Ovary (tissue), 10 donors: ENCODE measurements at places on chromosomes 12 and 14.

GRCh38 chr12:2805143-2805520 lies 7.3 kb upstream of the ITFG2 start:
- no peak for DNase-seq

GRCh38 chr14:42869681-42870080 lies 1263.0 kb downstream of the LRFN5 start:
- no peak for DNase-seq

DNA sequence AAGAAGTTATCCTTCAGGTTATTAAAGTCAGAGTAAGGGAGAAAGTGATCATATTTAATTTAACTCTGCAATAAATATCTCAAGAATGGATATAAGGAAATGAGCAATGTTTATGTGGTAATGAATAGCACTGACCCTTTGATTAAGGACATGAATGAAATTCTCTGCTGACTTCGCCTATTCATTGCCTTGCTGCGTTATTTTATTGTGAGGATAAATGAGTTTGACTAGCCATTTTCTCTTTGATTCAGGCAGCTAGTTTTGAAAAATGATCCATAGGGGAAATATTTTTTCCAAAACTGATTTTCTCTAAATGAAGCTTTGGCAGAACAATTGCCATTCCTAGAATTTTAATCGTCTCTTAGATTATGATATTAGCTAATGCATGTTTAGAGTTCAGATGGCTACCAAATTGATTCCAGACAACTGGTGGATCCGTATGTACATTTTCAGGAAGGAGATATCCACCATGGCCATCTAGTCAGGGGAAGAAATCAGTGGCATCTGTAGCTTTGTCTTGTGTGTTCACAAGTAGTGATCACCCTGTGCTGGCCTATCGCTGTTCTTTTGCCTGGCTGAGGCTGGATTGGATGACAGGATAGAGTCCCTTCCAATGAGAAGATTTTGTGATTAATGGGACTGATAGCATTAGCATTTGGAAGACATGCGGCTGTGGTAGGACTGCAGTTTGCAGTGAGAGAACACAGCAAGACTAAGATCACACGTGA lies 302.3 kb upstream of the RGS6 start:
- no peak for DNase-seq

- DNase-seq = no peak
Observed at GRCh38 chr14:61160798-61161197, 120.3 kb downstream of the TMEM30B start.

DNA sequence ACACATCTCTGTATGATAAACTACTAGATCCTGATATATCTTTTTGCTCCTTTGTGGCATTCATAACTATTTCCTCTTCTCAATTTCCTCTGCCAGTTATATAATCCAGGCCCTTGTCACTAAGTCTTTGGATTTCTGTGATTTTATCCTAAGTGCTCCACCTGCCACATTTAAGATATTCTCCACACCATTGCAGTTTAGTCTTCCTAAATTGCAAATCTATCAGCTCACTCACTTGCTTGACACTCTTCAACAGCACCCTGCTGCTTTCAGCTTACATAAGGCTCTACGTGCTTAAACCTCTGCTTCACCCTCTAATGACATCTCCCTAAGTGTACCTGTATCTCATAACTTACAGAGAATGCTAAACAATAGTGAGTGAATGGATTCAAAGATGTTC lies 1032.2 kb upstream of the SEL1L start:
- no peak for DNase-seq

DNA sequence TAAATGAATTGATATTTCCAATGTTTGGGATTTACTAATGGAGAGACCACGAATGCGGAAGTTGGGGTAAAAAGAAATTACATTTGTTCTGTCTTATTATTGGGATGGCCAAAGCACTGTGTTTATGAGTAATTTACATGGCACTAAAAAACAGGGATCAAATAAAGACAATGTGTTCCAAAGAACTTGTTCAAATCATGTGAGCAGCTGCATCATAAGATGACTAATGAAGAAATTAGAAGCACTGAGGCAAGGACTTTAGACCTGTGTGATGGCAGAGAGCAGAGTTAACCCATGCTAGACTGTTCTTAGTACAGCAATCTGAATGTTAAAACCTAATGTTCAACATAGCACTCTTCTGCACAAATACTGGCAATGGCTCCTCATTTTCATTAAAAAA lies 34.3 kb upstream of the DCN start:
- DNase-seq = no peak

GRCh38 chr12:102917026-102917787 lies at the start of gene PAH:
Gene PAH (minus strand): TSS chr12:102917244. CDS start chr12:102917130, 114 bp downstream.
- DNase-seq = no peak

- DNase-seq = peak; percentile 32
Observed at GRCh38 chr12:7113389-7113871, 4.4 kb upstream of the C1RL start.

GRCh38 chr12:124420996-124421674 lies 126.2 kb downstream of the RFLNA start:
- no peak for DNase-seq

DNA sequence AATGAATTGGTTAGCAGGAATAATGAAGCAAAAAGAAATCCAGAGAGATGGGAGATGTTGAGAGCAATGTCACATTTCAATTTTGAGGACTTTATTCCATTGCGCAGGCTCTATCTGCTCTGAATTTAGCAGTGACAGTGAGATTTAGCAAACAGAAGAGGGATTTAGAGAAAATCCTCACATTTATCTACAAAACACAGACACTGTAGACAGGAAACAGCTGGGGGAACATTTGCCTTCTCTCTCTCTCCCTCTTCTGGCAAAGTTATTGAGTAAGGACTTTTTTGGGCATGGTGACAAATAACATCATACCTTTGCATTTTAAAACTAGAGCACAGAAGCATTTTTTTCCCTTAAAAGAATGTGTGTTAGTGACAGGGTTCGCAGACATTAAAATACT lies at the start of gene IGF1:
TSS of gene IGF1 (minus strand) at position 158 of the 400 bp plus-strand sequence. CDS start 182 bp downstream, outside the sequence.
- DNase-seq = peak; percentile 23

- DNase-seq = no peak
Observed at GRCh38 chr14:69951935-69952334, 72.7 kb downstream of the SMOC1 start.

- no peak for DNase-seq
Observed at GRCh38 chr12:33226671-33227070, 212.9 kb downstream of the SYT10 start.

DNA sequence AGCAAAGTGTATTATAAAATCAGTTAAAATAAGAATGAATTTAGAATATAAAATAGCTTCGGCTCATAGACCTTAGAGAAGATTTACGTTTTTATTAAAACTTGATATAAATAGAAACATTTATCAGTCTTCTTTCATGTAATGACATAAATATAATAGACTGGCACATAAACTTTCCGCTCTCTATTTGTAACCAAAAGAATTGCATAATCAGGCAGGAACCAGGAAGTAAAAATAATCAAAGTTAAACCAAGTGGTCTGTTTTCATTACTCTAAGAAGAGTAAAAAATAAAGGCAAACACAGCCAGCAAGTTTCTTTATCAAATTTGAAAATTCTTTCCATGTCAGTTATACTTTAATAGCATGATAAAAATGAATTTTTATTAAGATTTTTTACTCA lies 46.3 kb upstream of the ATP2A2 start:
- DNase-seq = no peak

DNA sequence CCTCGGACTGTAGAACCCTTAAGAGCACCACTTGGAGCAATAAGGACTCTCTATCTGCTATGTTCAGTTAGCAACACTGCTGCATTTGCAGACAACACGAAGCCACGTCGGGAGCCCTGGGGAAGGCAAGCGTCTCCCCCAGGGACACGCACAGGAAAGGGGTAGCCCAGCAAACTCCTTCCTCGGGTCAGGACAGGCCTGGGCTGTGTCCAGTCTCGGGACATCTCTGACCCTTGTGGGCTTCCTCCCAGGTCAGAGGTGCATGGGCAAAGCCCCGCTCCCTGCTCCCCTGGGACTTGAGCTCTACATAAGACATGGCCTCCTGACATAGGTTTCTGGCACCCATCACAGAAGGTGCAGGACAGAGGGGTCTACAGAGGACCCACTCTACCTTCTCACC lies 119.5 kb downstream of the PIWIL1 start:
- DNase-seq = no peak

DNA sequence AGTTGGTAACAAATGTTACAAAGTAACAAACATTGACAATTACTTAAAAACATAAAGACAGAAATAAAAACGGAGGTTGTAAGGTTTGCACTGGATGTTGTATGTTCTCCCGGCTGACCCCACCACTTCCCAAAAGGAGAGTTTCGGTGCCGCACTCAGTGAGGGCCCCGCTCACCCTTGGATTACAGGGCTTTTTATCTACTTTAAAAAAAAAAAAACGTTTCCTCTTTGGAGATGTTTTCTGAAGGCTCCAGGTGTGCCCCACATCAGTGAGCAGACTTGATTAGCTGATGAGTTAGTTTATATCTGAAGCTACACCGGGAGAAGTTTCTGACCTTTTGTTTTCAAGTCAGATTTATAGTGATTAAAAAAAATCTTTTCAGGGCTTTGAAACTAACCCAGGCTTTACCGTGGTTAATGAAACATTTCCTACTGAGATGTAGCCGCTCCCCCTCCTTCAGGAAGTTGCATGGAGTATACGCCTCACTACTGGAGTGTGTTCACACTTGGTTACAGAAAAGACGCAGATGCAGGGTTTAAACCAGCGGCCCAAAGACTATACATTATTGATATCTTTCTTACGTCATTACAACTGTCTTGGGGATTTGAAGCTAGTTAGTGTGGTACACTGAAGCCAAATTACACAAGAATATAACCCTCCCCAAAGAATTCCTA lies 38.0 kb upstream of the BCL7A start:
- DNase-seq = no peak

GRCh38 chr14:33943096-33943883 lies 7.6 kb downstream of the EGLN3 start:
- no peak for DNase-seq

GRCh38 chr12:124403273-124403672 lies 108.4 kb downstream of the RFLNA start:
- no peak for DNase-seq

DNA sequence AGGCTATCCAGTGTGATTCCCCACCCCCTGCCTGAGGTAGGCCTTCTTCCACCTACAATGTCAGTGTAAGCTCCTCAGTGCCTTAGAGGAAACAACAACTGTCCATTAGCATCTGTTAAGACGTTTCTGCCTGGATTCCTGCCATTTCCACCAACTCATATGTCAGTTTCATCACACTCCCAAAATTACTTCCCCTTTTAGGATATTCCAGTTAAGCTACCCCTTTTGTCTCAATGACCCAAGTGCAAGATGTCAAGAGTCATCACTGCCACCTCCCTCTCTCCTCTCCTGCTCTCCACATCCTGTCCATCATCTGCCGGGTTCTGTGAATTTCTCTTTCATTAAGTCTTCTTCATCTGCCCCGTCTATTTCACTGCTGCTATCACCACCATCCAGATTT lies 189.4 kb downstream of the DPF3 start:
- no peak for DNase-seq

DNA sequence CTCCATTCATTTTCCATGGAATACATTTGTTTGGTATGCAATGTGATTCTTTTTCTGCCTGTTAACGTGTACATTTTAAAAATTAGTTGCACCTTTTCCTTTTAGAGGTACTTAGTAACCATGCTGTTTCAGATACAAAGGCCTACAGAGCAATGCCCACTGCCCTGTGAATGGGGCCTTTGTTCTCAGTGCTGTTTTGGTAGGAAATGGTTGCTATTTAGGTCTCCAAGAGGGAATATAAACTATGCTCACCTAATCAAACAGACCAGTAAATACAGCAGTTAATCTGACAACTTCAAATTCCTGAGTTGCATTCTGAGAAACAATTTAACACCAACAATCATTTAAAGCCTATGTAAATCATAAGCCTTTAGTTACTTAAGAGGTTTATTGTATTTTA lies 188.7 kb downstream of the BCAT1 start:
- DNase-seq = no peak

- DNase-seq = peak; percentile 65
Observed at GRCh38 chr12:101935890-101936746, 58.7 kb downstream of the DRAM1 start.

DNA sequence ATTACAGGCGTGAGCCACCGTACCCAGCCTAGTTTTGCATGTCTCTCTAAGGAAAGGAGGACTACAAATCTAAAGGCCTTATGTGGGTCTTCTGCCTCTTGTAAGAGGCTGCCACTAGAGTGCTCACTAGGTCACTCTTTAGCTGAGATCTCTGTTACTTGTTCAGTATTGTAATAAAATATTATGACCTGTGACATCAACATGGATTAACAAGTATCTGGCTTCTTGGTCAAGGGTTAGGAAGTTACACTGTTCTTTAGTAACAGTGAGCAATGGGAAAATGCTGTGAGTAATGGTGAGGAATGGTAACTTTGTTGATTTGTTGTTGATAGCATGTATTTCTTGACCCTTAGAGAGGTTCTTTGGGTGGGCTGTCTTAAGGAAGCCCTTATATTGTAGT lies 50.5 kb downstream of the ERC1 start:
- no peak for DNase-seq

- no peak for DNase-seq
Observed at GRCh38 chr14:40445020-40445419, 1012.8 kb upstream of the FBXO33 start.

DNA sequence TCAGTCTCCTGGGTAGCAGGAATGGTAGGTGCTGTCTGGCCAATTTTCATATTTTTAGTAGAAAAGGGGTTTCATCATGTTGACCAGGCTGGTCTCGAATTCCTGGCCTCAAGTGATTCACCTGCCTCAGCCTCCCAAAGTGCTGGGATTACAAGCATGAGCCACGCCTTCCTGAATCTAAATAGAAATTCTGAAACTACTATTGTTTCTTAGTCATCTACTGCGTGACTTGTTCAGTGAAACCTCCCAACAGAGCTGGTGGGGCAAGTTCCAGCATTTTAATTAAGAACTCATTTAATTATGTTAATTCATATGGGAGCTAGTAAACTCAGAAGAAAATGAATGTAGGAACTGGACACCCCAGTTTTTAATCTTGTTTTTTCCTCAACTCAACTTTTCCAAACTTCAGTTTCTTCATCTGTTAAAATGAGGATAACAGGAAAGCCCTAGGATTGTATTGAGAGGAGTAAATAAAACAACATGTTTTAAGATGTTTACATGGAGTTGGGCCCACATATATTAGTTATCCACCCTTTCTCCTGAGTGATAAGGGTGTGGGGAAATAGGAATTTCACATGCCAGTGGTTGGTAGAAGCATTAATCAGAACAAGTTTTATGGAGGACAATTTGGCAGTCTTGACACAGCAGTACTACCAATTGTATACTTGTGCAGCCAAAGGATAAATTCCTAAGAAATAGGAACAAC lies 335.8 kb upstream of the E2F7 start:
- no peak for DNase-seq

GRCh38 chr12:85809500-85809899 lies 26.7 kb downstream of the RASSF9 start:
- DNase-seq = no peak

GRCh38 chr14:88611878-88612277 lies 49.0 kb downstream of the ZC3H14 start:
- no peak for DNase-seq

DNA sequence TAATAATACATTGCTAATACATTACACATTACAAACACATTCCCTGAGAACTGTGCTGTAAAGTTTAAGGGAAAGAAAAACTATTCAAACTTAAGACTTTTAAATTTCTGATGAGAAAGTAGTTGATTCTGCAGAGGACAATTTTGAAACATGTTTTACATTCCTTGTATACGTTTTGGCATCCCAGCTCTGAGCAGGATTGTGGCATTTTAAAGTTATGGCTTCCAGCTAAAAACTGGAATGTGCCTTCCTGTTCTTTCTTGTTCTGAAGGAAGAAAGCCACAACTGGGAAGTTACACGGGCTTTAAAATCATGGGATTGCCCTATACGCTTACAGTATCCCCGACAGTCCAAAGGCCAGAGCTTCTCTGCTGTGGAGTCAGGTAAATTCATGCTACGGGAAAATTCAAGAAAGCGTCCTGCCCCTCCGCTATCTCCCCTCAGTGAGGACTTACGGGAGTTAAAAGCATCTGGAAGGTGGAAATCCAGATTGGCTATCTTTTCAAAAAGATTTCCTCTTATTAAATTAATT lies 10.8 kb upstream of the KLHL42 start:
- no peak for DNase-seq
